NCI-H1092 treated with DMSO at 0.1 percent for 48 hours (cell line): ENCODE measurements at places on chromosomes 6 and 20.
A peak's percentile ranks its signal among the peaks of the same experiment; 100 is the strongest.

- DNase-seq = peak; percentile 14
Measured at GRCh38 chr20:57683881-57684807, 25.7 kb downstream of the PMEPA1 start.

- DNase-seq = no peak
Measured at GRCh38 chr6:80478030-80478429, 371.6 kb downstream of the BCKDHB start.

GRCh38 chr6:116836606-116837342, 7.9 kb upstream of the GPRC6A start:
- no peak for DNase-seq

DNA sequence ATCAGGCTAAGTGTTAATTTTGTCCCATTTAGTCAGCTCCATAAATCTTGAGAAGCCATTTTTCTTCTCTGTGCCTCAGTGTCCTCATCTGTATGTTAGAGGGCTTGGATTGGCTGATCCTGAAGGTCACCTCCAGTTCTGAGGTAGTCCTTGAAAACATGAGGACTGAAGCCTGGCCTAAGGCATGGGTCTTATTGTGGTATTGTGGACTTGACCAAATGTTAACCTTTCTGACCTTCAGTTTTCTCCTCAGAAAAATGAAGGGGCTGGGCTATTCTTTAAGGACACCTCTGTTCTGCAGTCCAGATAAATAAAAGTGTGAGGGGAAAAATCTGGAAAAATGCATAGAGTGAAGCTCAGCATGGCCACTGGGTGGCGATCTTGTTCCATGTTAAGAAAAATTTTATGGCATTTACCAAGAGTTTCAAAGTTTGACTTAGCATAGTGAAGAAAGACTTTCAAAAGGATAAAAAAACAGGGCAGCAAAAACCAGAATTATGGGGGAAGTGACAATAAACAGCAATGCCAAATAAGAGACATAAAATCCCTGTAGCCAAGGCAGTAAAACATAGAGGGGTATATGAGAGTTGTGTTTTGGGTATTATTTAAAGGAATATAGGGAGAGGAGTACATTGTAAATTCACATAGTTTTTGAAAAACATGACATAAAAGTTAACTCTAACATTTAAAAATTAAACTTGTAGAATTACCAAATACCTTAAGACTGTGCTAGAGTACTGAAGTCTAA, 13.2 kb upstream of the TFB1M start:
- peak; percentile 64 for DNase-seq

- no peak for DNase-seq
Measured at GRCh38 chr6:137013031-137013430, 31.7 kb downstream of the IL20RA start.

DNA sequence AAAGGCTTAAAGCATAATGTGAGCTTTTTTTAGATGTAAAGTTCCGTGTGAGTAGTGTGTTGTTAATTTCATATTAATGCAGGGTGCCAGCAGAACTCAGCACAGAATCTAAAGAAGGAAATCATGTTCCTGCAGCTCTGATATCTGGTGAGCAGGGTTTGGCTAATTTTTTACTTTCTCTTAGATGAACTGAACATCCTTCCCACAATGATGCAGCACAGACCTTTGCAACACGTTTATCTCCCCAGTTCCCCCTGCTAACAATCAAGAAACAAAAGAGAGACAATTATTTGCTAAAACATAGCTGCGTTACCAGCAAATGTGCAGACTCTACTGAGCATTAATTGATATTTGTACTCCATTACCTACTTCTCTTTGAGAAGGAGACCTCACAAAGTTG, 39.1 kb upstream of the ATXN1 start:
- DNase-seq = no peak

- no peak for DNase-seq
Measured at GRCh38 chr20:57539889-57540288, 14.9 kb upstream of the CTCFL start.

- DNase-seq = no peak
Measured at GRCh38 chr6:161103475-161103874, 111.9 kb downstream of the MAP3K4 start.

DNA sequence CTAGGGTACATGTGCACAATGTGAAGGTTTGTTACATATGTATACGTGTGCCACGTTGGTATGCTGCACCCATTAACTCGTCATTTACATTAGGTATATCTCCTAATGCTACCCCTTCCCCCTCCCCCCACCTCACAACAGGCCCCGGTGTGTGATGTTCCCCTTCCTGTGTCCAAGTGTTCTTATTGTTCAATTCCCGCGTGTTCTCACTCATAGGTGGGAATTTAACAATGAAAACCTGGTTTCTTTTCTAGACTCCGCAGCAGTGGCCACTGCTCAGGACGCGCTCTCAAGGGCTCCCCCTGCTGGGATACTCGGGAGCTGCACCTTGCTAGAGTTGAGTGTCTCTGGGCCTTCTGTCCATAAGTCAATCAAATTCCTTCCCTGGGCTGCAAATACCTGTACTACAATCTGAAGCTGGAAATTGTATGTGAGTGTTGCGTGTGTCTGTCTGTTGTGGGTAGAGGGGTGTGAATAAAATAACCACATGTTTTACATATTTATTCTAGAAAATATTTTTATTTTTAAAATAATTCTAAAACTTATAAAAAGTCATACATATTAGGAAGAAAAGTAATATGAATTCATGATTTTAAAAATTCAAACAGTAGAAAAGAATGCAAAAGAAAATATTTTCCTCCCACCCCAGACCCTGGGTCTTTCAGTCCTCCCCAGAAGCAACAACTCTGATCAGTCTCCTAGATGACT, 8.2 kb upstream of the CEP250 start:
- peak; percentile 56 for DNase-seq

DNA sequence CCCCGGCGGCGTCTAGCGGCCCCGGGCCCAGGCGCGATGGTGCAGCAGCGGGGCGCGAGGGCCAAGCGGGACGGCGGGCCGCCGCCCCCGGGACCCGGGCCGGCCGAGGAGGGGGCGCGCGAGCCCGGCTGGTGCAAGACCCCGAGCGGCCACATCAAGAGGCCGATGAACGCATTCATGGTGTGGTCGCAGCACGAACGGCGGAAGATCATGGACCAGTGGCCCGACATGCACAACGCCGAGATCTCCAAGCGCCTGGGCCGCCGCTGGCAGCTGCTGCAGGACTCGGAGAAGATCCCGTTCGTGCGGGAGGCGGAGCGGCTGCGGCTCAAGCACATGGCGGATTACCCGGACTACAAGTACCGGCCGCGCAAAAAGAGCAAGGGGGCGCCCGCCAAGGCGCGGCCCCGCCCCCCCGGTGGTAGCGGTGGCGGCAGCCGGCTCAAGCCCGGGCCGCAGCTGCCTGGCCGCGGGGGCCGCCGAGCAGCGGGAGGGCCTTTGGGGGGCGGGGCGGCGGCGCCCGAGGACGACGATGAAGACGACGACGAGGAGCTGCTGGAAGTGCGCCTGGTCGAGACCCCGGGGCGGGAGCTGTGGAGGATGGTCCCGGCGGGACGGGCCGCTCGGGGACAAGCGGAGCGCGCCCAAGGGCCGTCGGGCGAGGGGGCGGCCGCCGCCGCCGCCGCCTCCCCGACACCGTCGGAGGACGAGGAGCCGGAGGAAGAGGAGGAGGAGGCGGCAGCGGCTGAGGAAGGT, 715 bp downstream of the SOX12 start:
- DNase-seq = peak; percentile 62

DNA sequence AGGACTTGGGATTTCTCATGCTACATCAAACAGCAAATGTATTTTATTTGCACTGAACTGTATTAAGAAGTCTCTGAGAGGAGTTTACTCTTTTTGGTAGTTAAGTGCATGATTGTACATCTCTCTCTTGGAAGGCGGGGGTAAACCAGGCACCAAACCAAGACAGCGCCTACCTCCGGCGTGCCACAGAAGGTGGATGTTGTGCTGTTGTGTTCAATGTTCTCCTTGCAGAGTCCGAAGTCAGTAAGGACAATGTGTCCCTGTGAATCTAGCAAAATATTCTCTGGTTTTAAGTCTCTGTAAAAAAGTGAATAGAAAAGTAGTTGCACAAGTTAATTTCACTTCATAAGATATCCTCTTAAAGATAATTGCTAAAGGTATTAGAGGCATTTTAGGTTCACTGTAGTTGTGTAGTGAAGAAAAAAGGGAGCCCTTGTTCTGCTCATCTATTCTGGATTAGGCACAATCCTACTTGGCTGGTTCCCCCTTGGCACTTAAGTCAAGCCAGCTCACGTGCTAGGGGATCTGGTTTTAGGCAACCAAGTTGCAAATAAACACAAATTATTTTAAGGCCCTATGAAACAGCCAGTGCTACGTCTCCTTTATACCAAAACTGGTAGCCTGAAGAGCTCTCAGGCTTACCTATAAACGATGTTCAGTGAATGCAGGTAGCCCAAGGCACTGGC, 119.7 kb upstream of the SLC2A12 start:
- no peak for DNase-seq

- peak; percentile 4 for DNase-seq
Measured at GRCh38 chr20:12358006-12358654, 440.4 kb downstream of the BTBD3 start.

- no peak for DNase-seq
Measured at GRCh38 chr6:30781395-30781742, 37.0 kb upstream of the IER3 start.

GRCh38 chr6:151577257-151577656, 83.4 kb downstream of the CCDC170 start:
- DNase-seq = no peak

GRCh38 chr6:34352305-34352937, 40.0 kb downstream of the NUDT3 start:
- no peak for DNase-seq

DNA sequence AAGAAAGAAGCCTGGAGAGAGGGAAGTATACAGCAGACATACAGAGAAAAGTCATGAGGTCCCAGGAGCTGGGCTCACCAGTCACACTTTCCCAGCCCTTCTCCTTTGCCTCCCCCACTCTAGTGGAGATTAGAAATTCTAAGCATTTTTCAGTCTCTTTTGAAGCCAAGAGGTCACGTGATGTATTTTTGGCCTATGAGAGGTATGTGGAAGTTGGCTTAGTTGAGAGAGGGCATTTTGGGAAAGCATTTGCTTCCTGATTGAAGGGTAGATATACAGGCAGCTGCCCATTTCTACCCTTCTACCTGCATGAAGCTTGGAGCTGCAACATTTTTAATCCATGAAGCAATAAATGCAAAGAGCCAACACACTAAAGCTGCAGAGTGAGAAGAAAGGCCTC, 106.0 kb upstream of the TNFAIP3 start:
- no peak for DNase-seq

DNA sequence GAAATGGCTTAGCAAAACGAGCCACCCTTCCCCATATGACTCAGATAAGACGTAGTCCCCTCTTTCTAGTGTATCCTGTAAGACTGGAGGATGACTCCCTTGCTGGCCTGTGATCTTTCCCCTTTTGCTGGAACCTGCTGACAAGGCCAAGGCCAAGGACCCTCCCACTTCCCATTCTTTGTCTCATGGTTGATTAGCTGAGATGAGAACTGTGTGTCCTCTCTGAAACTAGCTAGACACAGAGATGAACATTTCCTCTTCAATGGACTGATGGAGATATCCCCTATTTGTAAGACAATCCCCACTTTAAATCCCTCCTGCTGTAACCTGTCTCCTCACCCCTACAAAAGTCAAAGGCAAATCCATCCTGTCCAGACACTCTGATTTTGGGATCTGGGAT, 33.4 kb upstream of the SCRT2 start:
- DNase-seq = no peak

GRCh38 chr6:44275271-44275748, 5.1 kb downstream of the TMEM151B start:
- no peak for DNase-seq

- peak; percentile 2 for DNase-seq
Measured at GRCh38 chr6:33126101-33126714, 50.4 kb downstream of the HLA-DPB1 start.

DNA sequence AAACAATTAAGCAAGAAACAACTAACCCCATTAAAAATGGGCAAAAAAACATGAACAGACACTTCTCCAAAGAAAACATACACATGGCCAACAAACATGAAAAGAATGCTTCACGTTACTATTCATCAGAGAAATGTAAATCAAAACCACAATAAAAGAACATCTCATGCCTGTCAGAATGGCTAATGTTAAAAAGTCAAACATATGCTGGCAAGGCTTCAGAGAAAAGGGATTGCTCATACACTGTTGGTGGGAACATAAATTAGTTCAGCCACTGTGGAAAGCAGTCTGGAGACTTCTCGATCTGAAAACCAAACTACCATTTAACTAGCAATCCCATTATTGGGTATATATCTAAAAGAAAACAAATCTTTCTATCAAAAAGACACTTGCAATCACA, 217.5 kb downstream of the TINAG start:
- DNase-seq = no peak

- no peak for DNase-seq
Measured at GRCh38 chr6:119348748-119349360, 707 bp downstream of the MAN1A1 start.

GRCh38 chr6:45423111-45423823, 45.5 kb upstream of the SUPT3H start:
- no peak for DNase-seq

GRCh38 chr6:122753688-122754056, 25.8 kb upstream of the FABP7 start:
- no peak for DNase-seq

DNA sequence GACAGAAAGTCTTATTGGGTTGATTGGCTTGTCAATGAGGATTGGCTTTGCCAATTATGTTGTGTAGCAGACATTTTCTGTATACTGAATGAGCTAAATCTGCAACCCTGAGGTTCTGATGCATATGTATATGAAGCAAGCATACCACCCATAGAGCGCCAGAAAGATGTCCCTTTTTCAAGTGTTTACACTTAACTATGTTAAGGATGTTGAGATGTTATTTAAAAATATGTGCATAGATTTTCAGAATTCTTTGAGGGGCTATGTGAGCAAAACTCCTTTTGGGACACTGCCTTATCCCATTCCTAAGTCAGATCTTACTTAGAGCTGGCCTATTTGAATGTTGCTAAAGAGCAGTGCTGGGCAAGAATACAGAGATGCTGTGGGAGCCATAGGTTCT, 1.9 kb downstream of the AIG1 start:
- DNase-seq = no peak

- no peak for DNase-seq
Measured at GRCh38 chr6:113971741-113972140, 793 bp upstream of the HDAC2 start.

- DNase-seq = no peak
Measured at GRCh38 chr20:32451340-32451681, 93.2 kb downstream of the ASXL1 start.

- no peak for DNase-seq
Measured at GRCh38 chr6:134795691-134796090, 154.2 kb downstream of the ALDH8A1 start.

DNA sequence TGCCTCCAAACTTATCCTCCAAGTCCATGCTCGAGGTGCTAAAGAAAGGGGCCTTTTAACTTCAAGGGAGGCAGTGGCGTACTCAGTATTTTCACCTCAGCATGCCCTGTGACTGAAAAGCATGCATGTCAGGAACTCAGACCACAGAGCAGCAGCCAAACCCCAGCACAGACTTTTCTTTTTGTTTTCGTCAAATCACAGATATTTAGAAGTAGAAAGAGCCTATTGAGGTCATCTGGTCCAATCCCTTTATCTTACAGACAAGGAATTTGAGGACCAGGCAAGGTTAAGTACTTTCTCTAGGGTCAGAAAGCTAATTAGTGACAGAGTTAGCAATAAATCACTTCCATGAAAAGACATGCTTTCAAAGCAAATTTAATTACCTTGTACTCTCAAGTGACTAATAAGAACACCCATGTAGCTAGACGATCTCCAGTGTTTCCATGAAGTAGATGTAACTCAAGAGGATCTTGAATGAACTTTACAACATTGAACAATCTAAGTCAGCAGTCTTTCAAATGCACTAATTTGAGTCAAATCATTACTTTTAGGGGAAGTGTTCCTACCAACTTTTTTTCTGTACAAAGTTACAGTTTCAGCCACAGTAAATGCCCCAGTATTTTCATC, 35.9 kb downstream of the MOXD1 start:
- no peak for DNase-seq
